ENCODE measurements at places on chromosomes 1 and 21.

GRCh38 chr1:197773856-197774255 is 1.4 kb downstream of the DENND1B start:
- no peak for DNase-seq

GRCh38 chr1:199590708-199591107 is 436.8 kb upstream of the NR5A2 start:
- DNase-seq, result no peak

GRCh38 chr1:114278430-114278829 is 124.8 kb upstream of the SYT6 start:
- DNase-seq, result no peak

GRCh38 chr1:143691400-143691891 is 280.3 kb downstream of the FAM72C start:
- DNase-seq, result no peak

GRCh38 chr1:226954337-226954736 is 14.2 kb downstream of the COQ8A start:
- DNase-seq, result no peak

GRCh38 chr1:72439036-72439435 is 156.7 kb upstream of the NEGR1 start:
- no peak for DNase-seq

Data from stimulated activated CD8-positive, alpha-beta memory T cell treated with anti-CD3 and anti-CD28 coated beads, Interleukin-7, amount 100 ng/mL, for 1 hour (primary cell).